ENCODE measurements at places on chromosomes 13 and 19. TPM values are rescaled to one million over a fixed set of nuclear protein-coding genes. Genes with fewer than 3 reads are reported as not detected.

DNA sequence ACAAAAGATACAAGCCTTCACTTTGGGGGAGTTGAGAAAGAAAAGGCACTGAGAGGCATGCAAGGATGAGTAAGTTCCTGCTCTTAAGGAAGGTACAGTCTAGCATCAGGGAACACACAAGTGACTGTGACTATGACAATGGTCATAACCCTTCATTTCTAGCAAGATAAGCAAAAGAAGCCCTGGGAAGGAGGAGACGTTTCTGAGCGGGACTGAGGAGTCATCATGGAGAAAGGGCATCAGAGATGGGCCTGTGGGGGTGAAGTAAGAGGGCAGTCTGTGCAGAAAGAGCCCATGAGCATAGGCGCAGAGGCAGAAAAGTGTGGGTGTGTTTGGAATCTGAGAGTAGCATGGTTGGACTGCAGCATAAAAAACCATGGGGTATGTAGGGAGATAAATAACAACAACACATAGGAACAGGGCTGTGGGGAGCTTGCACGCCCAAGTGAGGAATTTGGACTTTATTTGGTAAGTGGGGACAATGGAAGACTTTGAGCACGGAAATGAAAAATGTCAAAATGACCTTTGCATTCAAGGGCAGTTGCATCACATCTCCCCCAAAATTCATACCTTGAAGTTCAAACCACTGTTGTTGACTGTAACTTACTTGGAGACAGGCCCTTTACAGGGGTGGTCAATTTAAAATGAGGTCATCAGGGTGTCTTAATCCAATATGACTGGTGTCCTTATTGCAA is 86.7 kb downstream of the MBNL2 start:
- no peak for DNase-seq

GRCh38 chr13:48443442-48444208 is 30.7 kb upstream of the LPAR6 start:
- DNase-seq: no peak

GRCh38 chr13:33003458-33004019 is 12.7 kb upstream of the KL start:
- DNase-seq: no peak

DNA sequence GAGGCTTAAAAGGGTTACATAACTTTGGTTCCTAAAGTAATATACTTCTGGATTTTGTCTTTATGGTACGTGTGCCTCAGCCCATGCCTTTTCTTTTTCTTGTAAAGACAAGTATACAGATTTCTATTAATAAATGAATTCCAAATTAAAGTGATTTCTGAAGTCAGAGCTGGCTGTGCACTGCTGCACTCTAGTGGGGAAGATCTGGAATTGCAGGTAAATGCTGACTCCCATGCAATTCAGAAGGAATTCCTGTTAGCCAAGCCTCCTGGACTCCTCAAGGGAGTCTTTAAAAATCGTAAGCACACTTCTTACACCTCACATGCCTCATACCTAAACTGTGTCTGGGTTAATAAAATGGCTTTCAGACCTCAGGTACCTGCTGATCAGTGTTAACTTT is 118.4 kb upstream of the SLC7A1 start:
- DNase-seq: no peak

DNA sequence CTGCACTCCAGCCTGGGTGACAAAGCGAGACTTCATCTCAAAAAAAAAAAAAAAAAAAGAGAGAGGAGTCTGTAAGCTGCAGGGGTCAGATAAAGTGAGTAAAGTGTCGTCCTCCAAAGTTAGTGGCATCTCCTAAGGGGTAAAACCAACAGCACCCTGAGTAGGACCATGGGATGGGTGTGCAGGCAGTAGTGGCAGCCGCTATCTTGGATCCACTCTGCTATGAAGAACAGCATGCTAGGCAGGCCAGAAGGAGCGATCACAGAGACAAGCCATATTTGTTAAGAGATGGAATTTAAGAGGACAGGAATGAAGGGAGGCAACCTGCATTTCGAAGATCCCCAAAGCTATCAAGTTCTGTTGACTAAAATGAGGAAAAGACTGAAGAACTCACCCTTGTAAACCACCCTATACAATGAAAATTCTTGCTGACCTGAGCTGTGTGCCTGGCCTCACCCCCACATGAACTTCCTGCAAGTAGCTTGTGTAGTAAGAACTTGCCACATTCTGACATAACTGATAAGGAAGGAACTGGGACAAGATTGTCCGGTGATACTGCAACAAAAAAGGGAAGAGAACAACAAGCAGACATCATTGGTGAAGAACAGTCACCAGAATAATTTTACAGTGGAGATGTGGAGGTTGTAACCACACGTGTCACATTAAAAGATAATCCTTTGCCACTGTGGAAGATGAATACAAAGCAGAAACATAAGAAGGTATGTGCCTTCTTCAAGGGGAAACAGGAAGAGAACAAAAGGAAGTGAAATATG is 16.2 kb downstream of the DPY19L3 start:
- no peak for DNase-seq

GRCh38 chr19:1767464-1767933 is 14.2 kb downstream of the ONECUT3 start:
- DNase-seq: no peak

DNA sequence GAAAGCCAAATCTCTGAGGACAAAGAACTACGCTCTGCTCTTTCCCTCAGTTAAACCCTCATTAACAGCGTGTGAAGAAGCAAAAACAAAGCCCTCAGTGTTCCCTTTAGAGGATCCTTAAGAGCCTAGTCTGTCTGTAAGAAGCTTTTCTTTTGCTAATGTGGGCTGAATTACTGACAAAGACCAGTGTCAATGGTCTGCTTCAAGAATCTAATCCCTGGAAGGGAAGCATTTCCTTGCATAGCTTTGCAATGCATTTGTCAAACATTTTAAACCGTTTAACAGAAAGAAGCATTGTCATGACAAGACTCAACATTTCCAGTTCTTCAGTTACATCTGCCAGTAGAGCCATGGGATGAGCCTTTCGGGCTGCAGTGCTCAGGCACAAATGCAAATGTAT is 64.9 kb downstream of the EDNRB start:
- no peak for DNase-seq

DNA sequence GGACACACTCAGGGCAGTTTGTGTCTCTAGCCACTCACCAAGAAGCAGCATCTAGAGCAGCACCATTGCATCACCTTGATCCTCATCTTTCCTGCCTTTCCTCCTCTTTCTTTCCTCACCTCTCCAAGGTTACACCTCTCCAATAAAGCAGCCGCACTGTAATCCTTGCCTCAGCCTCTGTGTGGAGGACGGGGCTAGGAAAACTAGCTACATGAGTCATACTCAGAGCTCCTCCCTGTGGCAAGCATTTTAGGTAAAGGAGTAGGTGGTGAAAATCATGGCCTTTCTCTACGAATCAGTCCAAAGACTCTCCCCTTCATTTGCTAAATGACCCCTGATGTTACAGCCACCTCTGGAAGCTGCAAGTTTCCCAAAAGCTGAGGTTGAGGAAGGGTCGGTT is 108.9 kb downstream of the DNAJC15 start:
- no peak for DNase-seq

- no peak for DNase-seq
Observed at GRCh38 chr13:50646070-50646469, 197.4 kb downstream of the DLEU7 start.

DNA sequence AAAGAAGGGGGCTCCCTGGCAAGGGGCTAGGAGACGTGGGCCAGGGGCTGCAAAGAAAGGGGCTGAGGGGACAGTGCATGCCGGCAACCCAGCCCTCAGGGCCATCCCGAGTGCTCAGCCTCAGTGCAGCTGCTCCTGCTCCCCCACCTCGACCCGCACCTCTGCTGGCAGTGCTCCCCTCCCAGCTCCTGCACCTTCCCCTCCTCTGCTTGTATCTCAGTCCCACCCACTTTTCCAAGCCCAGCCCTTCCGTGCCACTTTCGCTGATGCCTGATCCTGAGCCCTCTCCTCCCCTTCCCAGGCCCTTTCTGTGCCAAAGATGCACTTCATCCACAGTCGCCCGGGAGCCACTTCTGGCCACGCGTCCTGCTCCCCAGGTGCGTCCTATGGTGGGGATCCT is 69.9 kb upstream of the KCTD15 start:
- no peak for DNase-seq

DNA sequence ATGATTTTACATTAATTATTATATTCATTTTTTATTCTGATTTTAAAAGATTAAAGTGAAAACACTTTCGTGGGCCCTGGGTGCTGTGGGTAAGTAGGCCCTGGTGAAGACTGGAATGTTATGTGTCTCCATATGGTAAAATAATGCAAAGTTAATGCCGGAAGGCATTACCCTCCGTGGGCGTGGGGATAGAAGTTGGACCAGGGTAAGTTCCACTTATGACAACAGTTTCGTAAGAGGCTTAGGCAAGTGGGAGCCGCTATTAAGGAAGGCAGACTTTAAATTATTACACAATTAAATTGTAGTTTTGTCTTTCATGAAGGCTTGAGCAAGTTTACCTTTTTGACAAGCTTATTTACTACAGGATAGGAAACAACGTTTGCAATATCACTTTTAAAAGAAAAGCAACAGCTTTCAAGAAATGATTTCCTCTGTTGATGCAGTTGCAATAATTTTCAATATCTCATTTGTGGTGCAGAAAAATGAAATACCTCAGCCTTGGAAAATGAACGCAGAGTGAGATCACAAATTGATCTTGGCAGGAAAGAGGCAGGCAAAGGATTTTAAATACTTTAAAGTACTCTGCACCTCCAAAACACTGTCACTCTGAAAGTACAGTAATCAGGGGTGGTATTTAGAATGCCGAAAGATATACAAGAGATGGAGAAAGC is 310.6 kb downstream of the DCT start:
- no peak for DNase-seq

DNA sequence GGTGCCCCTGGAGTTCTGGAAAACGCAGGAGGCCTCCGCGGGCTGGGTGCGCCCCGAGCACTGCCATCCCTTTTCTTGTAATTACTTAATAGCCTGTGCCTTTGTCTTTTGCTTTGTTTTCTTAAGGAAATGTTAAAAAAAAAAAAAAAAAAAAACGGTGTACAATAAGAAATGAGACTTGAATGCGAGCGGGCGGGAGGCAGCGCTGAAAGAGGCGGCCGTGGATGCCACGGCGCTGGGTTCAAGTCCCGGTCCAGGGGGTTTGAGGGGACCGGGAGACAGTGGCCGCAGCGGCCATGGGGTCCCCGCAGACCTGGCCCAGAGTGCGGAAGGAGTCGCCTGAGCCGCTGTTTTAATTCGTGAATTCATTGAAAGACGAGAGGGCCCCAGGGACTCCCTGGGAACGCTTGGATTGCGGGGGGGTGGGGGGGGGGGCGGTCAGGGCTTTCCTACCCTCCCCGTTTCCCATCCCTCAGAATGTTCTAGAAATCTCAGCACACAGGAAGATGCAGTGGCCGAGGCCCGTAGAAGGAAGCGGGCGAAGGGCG is 349.2 kb upstream of the ARGLU1 start:
- no peak for DNase-seq

- DNase-seq: peak; percentile 4
Observed at GRCh38 chr19:501646-502045, 5.4 kb downstream of the MADCAM1 start.

DNA sequence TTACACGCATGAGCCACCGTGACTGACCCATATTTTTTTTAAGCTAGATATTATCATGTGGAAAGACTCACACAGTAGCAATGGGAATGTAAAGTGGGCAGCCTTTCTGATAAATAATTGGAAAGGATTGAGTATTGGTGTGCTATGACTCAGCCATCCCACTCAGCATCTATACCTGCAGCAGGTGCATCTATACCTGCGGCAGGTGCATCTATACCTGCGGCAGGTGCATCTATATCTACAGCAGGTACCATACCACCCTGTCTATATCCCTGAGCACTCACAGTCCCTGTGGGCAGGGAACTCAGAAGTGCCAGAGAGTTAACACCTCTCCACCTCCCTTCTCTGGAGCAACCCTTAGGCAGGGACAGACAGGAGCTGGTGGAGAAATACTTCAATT is 5.2 kb upstream of the LRRC8E start:
- no peak for DNase-seq

- DNase-seq: no peak
Observed at GRCh38 chr19:51251468-51251820, 564 bp downstream of the SIGLECL1 start.

DNA sequence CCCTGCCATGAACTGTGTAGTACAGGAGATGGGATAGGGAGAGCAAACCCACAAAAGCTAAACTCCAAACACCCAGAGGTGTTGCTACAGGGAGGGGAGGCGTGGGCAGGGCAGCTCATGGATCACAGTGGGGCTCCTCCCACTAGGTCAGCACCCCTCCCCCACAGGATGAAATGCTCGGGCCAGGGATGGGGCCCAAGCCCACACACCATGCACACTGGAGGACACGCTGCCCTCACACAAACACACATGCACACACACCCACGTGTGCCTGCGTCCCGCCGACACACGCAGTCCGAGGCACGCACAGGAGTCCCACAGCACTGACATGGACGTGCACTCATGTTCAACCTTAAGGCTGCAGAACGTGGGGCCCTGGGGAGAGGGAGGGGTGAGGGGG is 6.0 kb upstream of the CCNP start:
- DNase-seq: no peak

- no peak for DNase-seq
Observed at GRCh38 chr13:89136678-89137077, 1465.5 kb downstream of the SLITRK5 start.

- DNase-seq: no peak
Observed at GRCh38 chr19:30469774-30470173, 97.6 kb downstream of the ZNF536 start.

- DNase-seq: no peak
Observed at GRCh38 chr19:42658076-42658475, 63.4 kb upstream of the CEACAM8 start.

- no peak for DNase-seq
Observed at GRCh38 chr13:51906581-51906980, 44.8 kb downstream of the CCDC70 start.

DNA sequence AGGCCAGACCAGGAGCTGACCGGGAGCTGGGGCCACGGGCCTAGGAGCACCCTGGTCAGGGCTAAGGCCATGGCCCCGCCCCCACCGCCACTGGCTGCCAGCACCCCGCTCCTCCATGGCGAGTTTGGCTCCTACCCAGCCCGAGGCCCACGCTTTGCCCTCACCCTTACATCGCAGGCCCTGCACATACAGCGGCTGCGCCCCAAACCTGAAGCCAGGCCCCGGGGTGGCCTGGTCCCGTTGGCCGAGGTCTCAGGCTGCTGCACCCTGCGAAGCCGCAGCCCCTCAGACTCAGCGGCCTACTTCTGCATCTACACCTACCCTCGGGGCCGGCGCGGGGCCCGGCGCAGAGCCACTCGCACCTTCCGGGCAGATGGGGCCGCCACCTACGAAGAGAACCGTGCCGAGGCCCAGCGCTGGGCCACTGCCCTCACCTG is 6.6 kb downstream of the SPHK2 start:
- DNase-seq: no peak

Gene JUNB
- 25.1 TPM for polyA plus RNA-seq

Gene CGB5
- not detected for polyA plus RNA-seq

Gene GZMM
- polyA plus RNA-seq: 0.11 TPM

Gene C19orf18
- polyA plus RNA-seq: 0.26 TPM

Gene PLEKHG2
- 2.7 TPM for polyA plus RNA-seq

Gene PLPPR3
- not detected for polyA plus RNA-seq

Gene CGB1
- polyA plus RNA-seq: not detected

Gene LIN7B
- 24.3 TPM for polyA plus RNA-seq
